ENCODE measurements at places on chromosomes 6 and 20. TPM values are rescaled to one million over a fixed set of nuclear protein-coding genes. Genes with fewer than 3 reads are reported as not detected.

KCNQ2 gene
- total RNA-seq = 0.57 TPM

SLC17A3 gene
- 0.87 TPM for total RNA-seq

WFDC10B gene
- not detected for total RNA-seq

SLC17A1 gene
- total RNA-seq = 0.14 TPM

TFEB gene
- total RNA-seq = 6.8 TPM

Measured in A549 treated with ZK216348 at 1 μM for 4 hours (cell line).